Hematopoietic multipotent progenitor cell treated with erythropoietin and hydrocortisone succinate and interleukin-3 and kit ligand, for 17 days (in vitro differentiated cells): ENCODE measurements at places on chromosomes 16 and 17.
A peak's percentile ranks its signal among the peaks of the same experiment; 100 is the strongest.

- no peak for DNase-seq
Measured at GRCh38 chr17:55168958-55169687, 95.6 kb upstream of the HLF start.

DNA sequence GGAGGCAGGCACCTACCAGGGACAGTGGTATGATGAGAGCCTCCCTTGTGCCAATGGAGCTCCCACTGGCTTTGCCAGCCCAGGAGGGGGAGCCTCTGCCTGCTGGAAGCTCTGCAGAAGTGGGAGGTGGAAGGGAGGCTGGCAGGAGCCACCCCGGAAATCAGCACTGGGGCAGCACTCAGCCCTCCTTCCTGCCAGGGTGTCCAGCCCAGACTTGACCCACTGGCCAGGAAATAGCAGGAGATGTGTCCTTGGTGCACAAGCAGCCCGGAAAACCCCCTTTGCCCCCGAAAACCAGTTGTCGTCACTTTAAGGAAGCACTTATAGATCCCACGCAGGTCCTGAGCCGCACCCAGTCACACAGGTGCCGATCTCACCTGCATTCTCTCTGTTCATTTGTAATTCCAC lies 49.3 kb upstream of the CACNG4 start:
- no peak for DNase-seq

GRCh38 chr17:27471321-27472269 lies 15.3 kb downstream of the KSR1 start:
- no peak for DNase-seq

DNA sequence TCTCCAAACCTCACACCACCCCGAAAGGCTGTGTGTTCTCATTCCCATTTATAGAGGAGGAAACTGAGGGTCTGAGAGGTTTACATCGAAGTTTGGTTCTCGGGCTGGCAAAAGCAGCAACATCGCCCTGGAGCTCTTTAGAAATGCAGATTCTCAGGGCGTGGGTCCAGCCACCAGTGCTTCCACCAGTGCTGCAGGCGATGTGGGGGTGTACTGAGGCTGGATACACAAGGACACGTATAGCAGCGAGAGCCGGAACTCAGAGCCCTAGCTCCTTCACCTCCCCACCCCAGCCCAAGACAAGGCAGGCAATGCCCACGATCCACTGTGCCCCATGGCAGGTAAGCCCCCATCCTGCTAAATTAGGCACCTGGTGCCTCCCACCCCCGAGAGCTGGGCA lies 5.9 kb downstream of the GPRC5B start:
- no peak for DNase-seq

DNA sequence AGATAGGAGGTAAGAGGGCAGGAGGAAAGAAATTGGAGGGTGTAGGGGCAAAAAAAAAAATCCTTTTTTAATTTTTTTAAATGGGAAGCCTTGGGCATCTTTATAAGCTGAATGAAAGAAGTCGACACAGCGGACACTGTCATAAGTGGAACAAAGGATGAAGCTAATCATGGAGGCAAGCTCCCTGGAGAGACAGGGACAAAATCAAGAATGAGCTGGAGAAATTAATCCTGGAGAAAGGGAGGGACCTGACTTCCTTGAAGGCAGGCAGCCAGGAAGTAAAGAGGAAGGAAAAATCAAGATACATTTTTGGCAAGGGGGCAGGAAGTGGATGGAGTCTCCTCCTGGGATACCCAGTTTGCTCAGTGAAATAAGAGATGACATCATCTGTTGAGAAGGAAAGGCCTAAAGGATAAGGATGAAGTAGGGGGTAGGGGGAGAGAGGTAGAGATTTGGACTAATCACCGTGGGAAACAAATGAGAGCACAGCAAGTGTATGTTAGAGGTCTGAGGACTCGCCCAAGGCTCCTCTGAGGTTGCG lies 179.3 kb downstream of the SLC39A11 start:
- no peak for DNase-seq

GRCh38 chr17:79341222-79341780 lies 266.7 kb downstream of the ENGASE start:
- no peak for DNase-seq

DNA sequence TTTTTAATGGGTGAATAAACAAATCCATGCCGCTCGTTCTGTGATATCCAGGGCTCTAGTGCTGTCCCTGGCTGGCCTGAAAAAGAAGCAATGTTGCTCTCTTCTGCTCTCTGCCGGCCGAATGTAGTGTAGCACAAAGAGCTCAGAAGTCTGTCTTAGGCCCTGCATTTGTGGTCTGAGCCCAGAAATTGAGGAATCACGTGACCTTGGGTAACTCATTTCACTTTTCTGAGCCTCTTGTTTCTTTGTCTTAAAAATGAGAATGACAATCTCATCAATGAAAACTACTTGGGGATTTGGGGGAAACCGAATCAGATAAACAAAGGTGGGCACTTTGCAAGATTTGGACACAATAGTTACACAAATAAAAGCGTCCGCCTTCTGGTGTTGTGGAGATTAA lies 381.6 kb upstream of the ASIC2 start:
- peak; percentile 13 for DNase-seq

- DNase-seq = no peak
Measured at GRCh38 chr17:12457493-12457892, 208.2 kb upstream of the MYOCD start.

GRCh38 chr17:48500435-48501426 lies 30.1 kb downstream of the HOXB1 start:
- DNase-seq = no peak

GRCh38 chr17:59845595-59846393 lies 46.9 kb downstream of the TUBD1 start:
- no peak for DNase-seq
